ENCODE measurements at places on chromosomes 16 and 17. TPM values are rescaled to one million over a fixed set of nuclear protein-coding genes. Genes with fewer than 3 reads are reported as not detected.

GRCh38 chr17:57533684-57534305 is 211.3 kb downstream of the CCDC182 start:
- peaks cover 38% of the 10 kb centered on the region for H3K4me1 ChIP-seq
- H3K4me3 ChIP-seq: no peak overlapping the region
- no peaks in the 10 kb centered on the region for H3K27me3 ChIP-seq
- no peak overlapping the region for H3K27ac ChIP-seq

DNA sequence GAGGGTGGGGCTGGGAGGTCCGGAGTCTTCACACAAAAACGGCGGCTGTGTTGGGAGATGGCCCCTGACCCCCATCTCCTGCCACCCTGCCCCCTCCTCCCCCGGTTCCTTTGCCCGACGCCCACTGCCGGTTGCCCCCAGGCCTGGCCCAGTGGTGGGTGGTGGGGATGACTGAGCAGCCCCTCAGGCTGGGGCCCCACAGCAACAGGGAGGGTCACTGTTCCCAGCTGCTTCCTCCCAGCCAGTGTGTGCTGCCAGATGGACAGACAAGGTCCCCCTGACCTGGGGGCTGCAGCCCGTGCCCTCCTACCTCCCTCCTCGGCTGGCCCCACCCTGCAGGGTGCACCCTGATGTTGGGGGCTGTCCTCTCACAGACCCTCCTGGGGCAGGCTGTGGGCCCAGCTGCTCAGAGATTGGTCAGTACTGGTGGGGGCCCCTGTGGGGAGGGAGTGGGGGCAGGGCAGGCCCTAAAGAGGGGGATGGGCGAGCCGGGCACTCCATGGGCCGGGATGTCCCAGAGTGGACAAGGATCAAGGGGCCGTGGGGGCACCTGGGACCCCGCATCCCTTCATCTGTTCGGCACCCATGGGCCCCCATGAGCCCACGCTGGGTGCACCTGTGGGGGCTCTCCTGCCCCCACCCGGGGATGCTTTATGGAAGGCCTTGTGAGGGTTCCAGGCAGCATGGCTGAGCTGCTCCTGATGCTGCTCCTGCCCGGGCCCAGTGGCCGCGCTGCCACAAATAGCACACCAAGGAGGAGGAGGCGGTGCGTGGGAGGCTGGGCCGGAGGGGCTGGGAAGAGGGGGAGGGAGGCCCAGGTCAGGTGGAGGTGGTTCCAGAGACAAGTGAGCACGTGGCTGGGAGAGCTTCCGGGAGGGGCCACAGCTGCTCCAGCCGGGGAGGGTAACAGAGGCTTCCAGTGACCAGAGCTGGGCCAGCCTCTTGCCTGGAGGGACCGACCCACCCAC is 5.1 kb downstream of the C1QTNF8 start:
- H3K27ac ChIP-seq: peak overlapping the region; percentile 50
- H3K36me3 ChIP-seq: no peaks in the 10 kb centered on the region
- H3K4me3 ChIP-seq: peak overlapping the region; percentile 55

DNA sequence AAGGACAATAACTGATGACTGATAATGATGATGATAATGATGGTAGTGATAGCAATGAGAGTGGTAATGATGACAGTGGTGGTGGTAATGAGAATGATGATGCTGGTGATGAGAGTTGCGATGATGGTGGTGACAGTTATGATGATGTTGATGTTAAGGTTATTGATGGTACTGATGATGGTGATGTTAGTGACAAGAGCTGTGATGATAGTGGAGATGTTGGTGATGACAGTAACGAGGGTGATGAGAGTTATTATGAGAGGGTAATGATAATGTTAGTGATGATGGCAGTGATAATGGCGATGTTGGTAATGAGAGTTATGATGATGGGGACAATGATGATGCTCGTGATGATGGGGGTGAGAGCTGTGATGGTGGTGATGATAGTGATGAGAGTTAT is 13.2 kb upstream of the TMEM132E start:
- no peaks in the 10 kb centered on the region for H3K36me3 ChIP-seq
- no peak overlapping the region for H3K27ac ChIP-seq
- no peaks in the 10 kb centered on the region for H3K27me3 ChIP-seq
- no peaks in the 10 kb centered on the region for H3K4me1 ChIP-seq
- no peak overlapping the region for H3K4me3 ChIP-seq
- DNase-seq: no peak

DNA sequence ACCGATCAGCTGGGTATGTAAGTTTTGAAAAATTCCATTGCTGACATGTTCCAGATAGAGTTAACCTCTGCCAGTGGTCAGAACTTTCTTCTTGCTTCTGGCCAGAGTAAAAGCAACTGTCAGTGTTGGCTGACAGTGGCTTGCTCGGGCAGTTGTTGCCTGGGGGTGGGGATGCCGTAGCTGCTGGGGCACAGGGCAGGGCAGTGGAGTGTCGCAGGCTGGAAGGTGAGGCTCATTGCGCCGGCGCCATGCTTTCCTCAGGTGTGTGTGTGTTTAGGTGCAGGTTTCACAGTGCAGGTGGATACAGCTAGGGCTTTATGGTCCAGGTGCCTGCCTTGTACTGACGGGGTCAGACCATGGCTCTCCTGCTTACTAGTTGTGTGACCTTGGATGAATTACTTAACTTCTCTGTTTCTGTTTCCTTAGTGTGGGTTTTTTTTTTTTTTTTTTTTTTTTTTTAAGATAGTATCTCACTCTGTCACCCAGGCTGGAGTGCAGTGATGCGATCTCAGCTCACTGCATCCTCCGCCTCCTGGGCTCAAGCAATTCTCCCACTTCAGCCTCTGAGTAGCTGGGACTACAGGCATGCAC is 156.4 kb downstream of the SNX29 start:
- H3K27me3 ChIP-seq: no peaks in the 10 kb centered on the region
- H3K4me3 ChIP-seq: no peak overlapping the region
- H3K27ac ChIP-seq: no peak overlapping the region

- H3K27me3 ChIP-seq: no peaks in the 10 kb centered on the region
- no peaks in the 10 kb centered on the region for H3K36me3 ChIP-seq
- peaks cover 23% of the 10 kb centered on the region for H3K4me1 ChIP-seq
Measured at GRCh38 chr16:53098526-53099317, 43.9 kb downstream of the CHD9 start.

GRCh38 chr17:29726715-29727252 is 104.1 kb upstream of the CORO6 start:
- peak overlapping the region; percentile 36 for H3K27ac ChIP-seq
- no peak for DNase-seq
- no peaks in the 10 kb centered on the region for H3K27me3 ChIP-seq
- peaks cover 50% of the 10 kb centered on the region for H3K4me1 ChIP-seq
- H3K36me3 ChIP-seq: no peaks in the 10 kb centered on the region

- H3K27me3 ChIP-seq: no peaks in the 10 kb centered on the region
- H3K27ac ChIP-seq: no peak overlapping the region
- no peaks in the 10 kb centered on the region for H3K36me3 ChIP-seq
- H3K4me3 ChIP-seq: no peak overlapping the region
- peaks cover 26% of the 10 kb centered on the region for H3K4me1 ChIP-seq
Measured at GRCh38 chr17:48503747-48504146, 27.1 kb downstream of the HOXB1 start.

DNA sequence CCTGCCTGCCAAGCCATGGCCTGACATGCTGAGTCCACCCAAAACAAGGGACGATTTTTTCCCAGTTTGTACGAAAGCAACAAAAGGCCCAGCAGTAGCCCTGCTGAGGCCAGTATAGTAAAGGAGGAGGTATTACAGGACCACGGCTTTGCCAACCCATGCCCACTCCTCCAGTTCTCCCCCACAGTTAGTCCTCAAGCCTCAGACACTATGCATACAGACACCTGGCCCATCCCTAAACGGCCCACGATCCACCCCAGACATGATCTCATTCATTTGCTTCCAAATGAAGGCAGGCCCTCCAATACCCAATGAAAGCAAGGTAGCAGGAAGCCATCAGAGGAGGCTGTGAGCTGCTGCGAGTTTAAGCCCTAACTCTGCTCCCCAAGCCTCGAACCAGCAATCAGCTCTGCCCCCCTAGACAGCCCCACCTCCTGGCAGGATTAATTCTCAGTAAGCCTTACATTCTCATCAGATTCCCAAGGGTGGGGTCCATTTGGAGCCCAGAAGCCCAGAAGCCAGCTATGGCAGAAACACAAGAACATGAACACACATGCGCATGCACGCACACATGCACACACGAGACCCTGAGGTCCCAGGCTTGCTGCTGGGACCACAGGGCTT is 4.9 kb downstream of the HDAC5 start:
- no peak overlapping the region for H3K4me3 ChIP-seq
- no peaks in the 10 kb centered on the region for H3K36me3 ChIP-seq
- H3K4me1 ChIP-seq: peaks cover 5% of the 10 kb centered on the region

GRCh38 chr16:75929046-75929445 is 202.8 kb upstream of the CPHXL start:
- H3K27ac ChIP-seq: no peak overlapping the region
- no peaks in the 10 kb centered on the region for H3K27me3 ChIP-seq
- no peak for DNase-seq
- H3K36me3 ChIP-seq: no peaks in the 10 kb centered on the region
- H3K4me3 ChIP-seq: no peak overlapping the region
- H3K4me1 ChIP-seq: no peaks in the 10 kb centered on the region

Gene RTN4RL1
- total RNA-seq: 0.54 TPM

Gene MARVELD3
- 51.7 TPM for total RNA-seq

Gene ITGAX
- not detected for total RNA-seq

Gene ZNF19
- total RNA-seq: 5.1 TPM

Gene CRYBA1
- total RNA-seq: not detected

Gene CHD9NB
- total RNA-seq: not detected

Gene VWA3A
- not detected for total RNA-seq

Measured in Caco-2 (cell line).